CD8-positive, alpha-beta T cell (primary cell): ENCODE measurements at places on chromosomes 16 and 17.

- no peak for DNase-seq
Observed at GRCh38 chr16:4370570-4371356, 885 bp upstream of the VASN start.

DNA sequence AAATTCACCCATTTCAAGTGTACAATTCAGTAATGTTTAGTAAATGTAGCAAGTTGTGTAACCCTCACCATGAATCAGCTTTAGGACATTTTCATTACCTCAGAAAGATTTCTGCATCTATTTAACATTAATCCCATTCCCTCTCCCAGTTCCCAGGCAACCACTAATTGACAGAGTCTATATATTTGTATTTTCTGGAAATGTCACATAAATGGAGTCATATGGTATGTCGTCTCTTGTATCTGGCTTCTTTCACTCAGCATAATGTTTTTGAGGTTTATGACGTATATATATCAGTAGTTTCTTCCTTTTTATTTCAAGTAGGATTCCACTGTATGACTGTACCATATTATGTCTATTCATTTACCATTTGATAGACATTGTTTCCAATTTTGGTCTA, 199.8 kb downstream of the CYB561 start:
- DNase-seq: no peak

DNA sequence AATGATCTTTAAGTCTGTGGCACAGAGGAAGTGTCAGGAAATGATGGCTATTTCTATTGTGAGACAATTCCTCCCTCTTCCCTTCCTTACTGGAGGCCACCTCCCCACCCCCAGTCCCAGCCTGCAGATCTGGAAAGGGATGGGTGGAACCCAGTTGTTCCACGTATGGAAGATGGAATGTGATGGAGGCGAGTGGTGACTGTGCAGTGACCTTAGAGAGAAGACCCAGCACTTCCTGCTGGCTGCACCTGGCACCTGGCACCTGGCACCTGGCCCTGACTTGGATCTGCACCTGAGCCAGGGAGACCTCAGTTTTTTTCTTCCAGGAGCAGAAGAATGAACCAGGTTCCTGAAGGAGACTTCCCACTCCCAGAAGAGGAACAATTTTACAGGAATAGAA, 33.0 kb upstream of the TMC5 start:
- no peak for DNase-seq

- DNase-seq: no peak
Observed at GRCh38 chr17:80762076-80762475, 217.4 kb downstream of the RPTOR start.

DNA sequence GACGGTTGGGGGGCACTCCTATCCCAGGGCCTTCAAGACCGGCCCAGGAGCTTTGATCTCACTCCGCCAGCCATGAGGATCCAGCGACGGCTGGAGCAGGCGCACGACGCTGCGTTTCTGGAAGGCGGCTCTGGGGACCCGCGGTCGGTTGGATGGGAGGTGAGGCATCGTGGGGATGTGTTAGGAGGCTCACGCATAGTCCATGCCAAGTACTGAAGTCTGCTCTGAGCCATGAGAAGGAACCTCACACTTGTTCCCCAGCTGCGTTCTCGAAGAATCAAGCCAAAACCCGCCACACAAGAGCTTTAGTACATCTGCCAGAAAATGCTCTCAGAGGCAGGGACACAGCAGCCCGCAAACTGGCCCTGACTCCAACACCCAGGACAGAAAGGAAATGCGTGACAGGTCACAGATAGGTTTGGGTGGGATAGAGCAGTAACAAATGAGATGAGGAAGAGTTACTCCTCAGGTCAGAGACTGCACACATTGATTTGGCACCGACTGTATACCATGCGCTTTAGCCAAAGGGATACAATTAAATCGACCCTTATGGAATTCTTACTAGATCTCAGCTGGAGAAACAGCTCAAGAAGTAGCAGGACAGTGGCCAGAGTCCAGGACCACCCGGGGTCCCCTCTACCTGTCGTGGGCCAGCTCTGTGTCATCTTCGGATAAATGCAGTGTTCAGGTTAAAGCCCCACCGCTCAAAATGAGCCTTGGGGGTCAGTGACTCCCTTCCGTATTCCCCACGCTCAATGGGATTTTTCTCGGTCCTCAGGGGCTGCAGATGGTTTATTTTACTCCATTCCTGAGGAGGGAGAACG, 6.7 kb upstream of the GSG1L start:
- no peak for DNase-seq

DNA sequence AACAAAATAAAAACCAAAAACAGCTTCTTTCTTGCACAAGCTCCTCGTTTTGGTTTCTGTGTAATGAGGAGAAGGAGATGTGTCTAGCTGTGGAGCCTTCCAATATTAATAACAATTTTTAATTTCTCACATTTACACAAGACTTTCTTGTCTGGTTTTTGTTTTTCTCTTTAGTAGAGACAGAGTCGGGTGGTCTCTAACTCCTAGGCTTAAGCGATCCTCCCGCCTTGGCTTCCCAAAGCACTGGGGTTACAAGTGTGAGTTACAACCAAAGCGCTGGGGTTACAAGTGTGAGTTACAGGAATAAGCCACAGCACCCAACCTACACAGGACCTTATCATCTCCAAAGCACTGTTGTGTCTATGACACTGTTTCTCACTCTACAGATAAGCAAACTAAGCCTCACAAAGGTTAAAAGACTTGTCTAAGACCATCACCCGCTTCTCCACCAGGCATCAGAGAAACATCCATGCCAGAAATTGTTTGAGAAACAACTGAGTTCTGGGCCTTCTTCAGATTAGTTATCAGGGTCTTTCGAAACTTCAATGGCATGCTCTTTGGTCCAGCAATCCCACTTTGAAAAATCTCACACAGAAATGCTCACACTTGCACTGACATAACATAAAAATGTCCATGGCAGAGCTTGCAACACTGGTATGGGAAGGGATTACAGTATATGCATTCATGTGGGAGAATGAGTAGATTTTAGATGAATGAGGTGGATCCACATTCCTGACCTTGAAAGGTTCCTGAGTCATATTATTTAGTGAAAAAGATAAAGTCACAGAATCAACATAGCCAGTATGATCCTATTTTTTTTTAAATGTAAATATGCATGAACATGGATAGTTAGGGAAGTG, 3.9 kb downstream of the ABAT start:
- DNase-seq: no peak

GRCh38 chr17:54194268-54194667, 371.5 kb downstream of the KIF2B start:
- no peak for DNase-seq
